IMR-90 (cell line): ENCODE measurements at places on chromosomes 1 and 21. TPM values are rescaled to one million over a fixed set of nuclear protein-coding genes. Genes with fewer than 3 reads are reported as not detected.

IL19 gene
- polyA plus RNA-seq = not detected in 2 replicates

KRTAP19-1 gene
- polyA plus RNA-seq = not detected in 2 replicates

TMOD4 gene
- 0.22 and 0.27 TPM in 2 replicates for polyA plus RNA-seq

- H3K4me1 ChIP-seq = no peaks in the 10 kb centered on the region
- H3K27ac ChIP-seq = no peak overlapping the region
- H3K27me3 ChIP-seq = no peaks in the 10 kb centered on the region
- H3K4me3 ChIP-seq = no peak overlapping the region
- DNase-seq = no peak
Measured at GRCh38 chr1:177448652-177449357, 278.0 kb downstream of the BRINP2 start.

GRCh38 chr1:65255035-65255655, 54.2 kb upstream of the DNAJC6 start:
- no peaks in the 10 kb centered on the region; the same call in 1 of the 2 replicates for H3K4me1 ChIP-seq
- H3K27ac ChIP-seq = no peak overlapping the region
- no peaks in the 10 kb centered on the region for H3K36me3 ChIP-seq
- peak overlapping the region; percentile 55; the same call in 1 of the 2 replicates for H3K4me3 ChIP-seq
- no peak for DNase-seq
- H3K27me3 ChIP-seq = peaks cover 23% of the 10 kb centered on the region

- no peak overlapping the region for H3K4me3 ChIP-seq
- H3K4me1 ChIP-seq = peaks cover 26% of the 10 kb centered on the region
- H3K27ac ChIP-seq = no peak overlapping the region
- no peaks in the 10 kb centered on the region for H3K36me3 ChIP-seq
- DNase-seq = peak; percentile 22
Measured at GRCh38 chr21:33971492-33972013, 55.9 kb upstream of the ATP5PO start.

GRCh38 chr1:60562740-60563139, 489.2 kb upstream of the C1orf87 start:
- H3K27me3 ChIP-seq = no peaks in the 10 kb centered on the region
- H3K27ac ChIP-seq = no peak overlapping the region
- no peak for DNase-seq
- no peak overlapping the region for H3K4me3 ChIP-seq
- no peaks in the 10 kb centered on the region for H3K36me3 ChIP-seq

DNA sequence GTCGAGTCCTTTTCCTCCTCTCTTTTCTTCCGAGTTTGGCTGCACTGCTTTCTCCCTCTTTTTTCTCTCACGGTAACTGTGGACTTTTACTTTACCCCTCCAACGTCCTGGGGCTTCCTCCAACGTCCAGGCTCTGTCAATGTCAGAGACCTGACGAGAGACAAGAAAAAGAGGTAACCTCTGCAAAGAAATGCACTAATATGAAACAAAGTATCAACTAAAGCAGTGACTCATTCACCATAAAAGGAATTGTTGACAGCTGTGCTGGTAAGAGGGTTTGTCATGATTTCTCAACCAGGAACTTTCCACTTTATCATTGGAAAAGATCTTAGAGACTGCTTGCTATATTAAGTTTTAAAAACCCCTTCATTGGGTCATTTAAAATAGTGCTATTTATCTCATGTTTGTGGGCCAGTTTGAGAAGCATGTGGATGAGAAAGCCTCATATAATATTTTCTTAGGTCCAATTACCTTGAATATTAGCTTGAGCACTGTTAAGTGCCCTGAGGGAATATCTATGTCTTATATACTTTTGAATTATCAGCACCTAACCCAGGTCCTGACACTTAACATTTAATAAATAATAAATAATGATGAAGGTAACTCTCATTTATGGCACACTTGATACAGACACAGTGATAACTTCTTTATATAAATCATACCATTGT, at the start of gene GBP2:
GBP2 (minus strand) TSS at position 202 of the 668 bp plus-strand sequence. CDS start 4,148 bp downstream, outside the sequence.
- H3K4me3 ChIP-seq = peak within 1 kb of the TSS; percentile 30
- DNase-seq = peak; percentile 85
- H3K27me3 ChIP-seq = no peaks in the 10 kb centered on the region
- peaks cover 4% of the 10 kb centered on the region; the same call in 1 of the 2 replicates for H3K36me3 ChIP-seq
- H3K27ac ChIP-seq = peak within 1 kb of the TSS; percentile 95

DNA sequence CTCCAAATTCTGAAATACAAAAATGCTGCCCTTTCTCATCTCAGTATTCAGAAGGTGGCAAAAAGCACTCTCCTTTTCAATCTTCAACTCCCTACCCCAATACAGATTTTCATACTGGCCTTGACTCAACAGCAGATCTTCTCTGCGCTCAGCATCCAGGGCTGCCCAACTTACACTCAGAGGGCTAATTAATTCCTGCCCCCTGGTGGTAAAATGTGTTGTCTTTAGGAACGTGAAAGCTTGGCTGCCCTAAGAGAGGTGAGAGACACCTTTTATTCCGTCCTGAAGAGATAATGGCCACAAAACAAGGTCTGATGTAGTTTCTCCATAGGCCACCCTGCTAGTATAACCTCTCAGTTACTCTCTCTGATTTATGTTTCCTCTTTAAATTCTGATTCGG, 25.0 kb downstream of the KRTAP24-1 start:
- DNase-seq = no peak
- no peaks in the 10 kb centered on the region for H3K36me3 ChIP-seq
- H3K4me3 ChIP-seq = no peak overlapping the region

DNA sequence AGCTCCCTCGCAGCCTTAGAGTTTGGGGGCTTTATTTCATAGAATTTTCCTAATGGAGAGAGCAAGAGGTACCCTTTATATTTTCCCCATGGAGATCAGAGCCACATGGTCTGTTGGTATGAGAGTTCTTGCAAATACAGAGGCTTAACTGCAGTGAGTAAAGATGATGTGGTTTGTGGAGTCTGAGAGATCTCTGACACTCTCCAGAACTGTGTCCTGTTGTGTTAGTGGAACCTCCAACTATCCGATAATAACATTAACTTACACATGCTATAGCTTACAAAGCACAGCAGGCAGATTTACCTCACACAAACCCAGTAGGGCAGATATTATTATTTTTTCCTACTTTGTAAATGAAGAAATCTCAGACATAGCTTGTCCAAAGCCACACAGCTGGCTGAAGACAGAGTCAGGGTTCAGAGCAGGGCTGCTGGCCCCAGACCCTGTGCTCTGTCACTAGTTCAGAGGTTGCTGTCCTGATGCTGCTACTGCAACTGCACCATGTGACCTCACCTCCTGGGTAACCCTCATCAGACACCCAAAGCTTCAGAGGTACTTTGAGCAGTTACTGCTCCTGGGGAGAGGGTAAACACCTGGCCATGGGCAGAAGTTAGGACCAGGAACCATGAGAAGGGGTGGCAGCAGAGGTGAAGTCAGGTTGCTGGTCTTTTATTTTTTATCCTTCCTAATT, 384.8 kb upstream of the PROX1 start:
- no peak overlapping the region for H3K27ac ChIP-seq
- no peaks in the 10 kb centered on the region for H3K36me3 ChIP-seq
- H3K4me1 ChIP-seq = no peaks in the 10 kb centered on the region
- H3K27me3 ChIP-seq = no peaks in the 10 kb centered on the region
- no peak overlapping the region for H3K4me3 ChIP-seq

DNA sequence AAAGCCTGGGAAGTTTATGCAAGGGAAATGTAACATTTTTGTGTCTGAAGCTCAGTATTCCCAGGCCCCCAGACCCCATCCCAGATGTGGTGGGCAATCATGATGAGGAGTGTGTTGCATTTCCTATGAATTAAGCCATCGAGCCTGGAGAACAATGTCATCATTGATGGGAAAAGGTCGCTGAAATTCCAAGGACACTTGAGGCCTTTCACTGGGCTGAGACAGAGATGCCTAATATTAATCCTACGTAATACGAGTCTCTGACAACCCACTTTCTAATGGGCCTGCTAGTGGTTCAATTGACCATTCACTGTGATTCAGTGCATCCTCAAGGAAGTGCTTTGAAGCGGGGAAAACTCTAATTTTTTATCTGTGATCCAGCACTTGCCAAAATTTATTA, 291.6 kb downstream of the PLPP3 start:
- H3K27ac ChIP-seq = no peak overlapping the region
- no peak for DNase-seq
- H3K27me3 ChIP-seq = no peaks in the 10 kb centered on the region
- no peaks in the 10 kb centered on the region; the same call in 1 of the 2 replicates for H3K4me1 ChIP-seq
- H3K4me3 ChIP-seq = no peak overlapping the region
- H3K36me3 ChIP-seq = no peaks in the 10 kb centered on the region

GRCh38 chr1:198601936-198602889, 36.6 kb upstream of the PTPRC start:
- H3K4me3 ChIP-seq = no peak overlapping the region
- H3K27ac ChIP-seq = no peak overlapping the region
- H3K4me1 ChIP-seq = no peaks in the 10 kb centered on the region; the same call in 1 of the 2 replicates
- no peaks in the 10 kb centered on the region for H3K27me3 ChIP-seq
- no peaks in the 10 kb centered on the region for H3K36me3 ChIP-seq
- peak; percentile 17 for DNase-seq

GRCh38 chr21:33668180-33668579, 25.9 kb downstream of the ITSN1 start:
- H3K27me3 ChIP-seq = no peaks in the 10 kb centered on the region
- peaks cover 10% of the 10 kb centered on the region for H3K4me1 ChIP-seq
- peak; percentile 29 for DNase-seq

DNA sequence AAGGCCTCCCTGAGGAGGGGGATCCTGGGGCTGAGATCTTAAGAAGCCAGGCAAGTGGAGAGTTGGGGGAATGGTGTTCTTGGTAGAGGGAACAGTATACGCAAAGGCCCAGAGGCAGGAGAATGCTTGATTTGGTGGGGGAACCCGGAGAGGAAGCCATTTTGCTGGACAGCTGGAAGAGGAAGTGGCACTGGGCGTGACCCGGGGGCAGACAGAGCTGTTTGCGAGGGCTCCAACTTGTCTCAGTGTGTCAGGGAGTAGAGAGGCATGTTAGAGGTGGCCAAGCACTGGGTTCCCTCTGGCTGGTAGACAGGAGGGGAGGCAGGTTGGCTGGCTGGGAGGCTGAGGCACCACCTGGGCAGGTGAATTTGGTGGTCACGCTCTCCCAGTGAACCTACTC, 96.3 kb upstream of the ACTL8 start:
- peaks cover 16% of the 10 kb centered on the region for H3K36me3 ChIP-seq
- H3K27ac ChIP-seq = no peak overlapping the region
- no peak for DNase-seq
- H3K27me3 ChIP-seq = no peaks in the 10 kb centered on the region
- H3K4me3 ChIP-seq = no peak overlapping the region

GRCh38 chr1:114214016-114214415, 60.3 kb upstream of the SYT6 start:
- DNase-seq = no peak
- no peaks in the 10 kb centered on the region for H3K4me1 ChIP-seq
- H3K4me3 ChIP-seq = no peak overlapping the region
- peaks cover 19% of the 10 kb centered on the region for H3K27me3 ChIP-seq

DNA sequence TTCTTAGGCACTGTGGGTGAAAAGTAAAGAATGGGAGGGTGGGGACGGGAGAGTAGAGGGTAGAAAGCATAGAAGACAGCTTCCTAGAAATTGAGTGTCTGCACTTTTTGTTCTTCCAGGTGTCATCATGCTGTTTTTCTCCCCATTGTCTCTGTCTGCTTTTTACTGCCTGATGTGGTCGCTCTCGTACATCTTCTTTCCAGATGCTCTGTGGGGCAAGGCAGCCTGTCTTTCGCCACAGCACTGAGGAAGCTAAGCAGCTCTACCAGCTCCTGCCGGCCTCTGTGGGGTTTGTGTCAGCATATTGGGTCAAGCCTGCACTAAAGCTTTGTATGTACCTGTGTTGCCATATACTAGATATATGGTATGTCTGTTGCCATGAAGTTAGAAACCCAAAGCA, 13.2 kb downstream of the TMEM269 start:
- no peak overlapping the region for H3K4me3 ChIP-seq
- H3K27ac ChIP-seq = no peak overlapping the region
- peaks cover 7% of the 10 kb centered on the region for H3K27me3 ChIP-seq
